ENCODE measurements at places on chromosomes 6 and 20. TPM values are rescaled to one million over a fixed set of nuclear protein-coding genes. Genes with fewer than 3 reads are reported as not detected.

Gene GCNT2
- 38.1 TPM for total RNA-seq

Gene FAM217A
- not detected for total RNA-seq

Gene SMIM26
- total RNA-seq, result 47.4 TPM

Gene CD40
- 206 TPM for total RNA-seq

Gene OOEP
- total RNA-seq, result 0.97 TPM

Gene PSORS1C1
- not detected for total RNA-seq

Gene FAM110A
- 18.4 TPM for total RNA-seq

Gene CAGE1
- 0.32 TPM for total RNA-seq

Gene LY6G5C
- total RNA-seq, result 2.1 TPM

Gene MICB
- 24.2 TPM for total RNA-seq

Gene TFAP2D
- total RNA-seq, result not detected

Gene RREB1
- total RNA-seq, result 62.5 TPM

Gene GPX5
- not detected for total RNA-seq

Gene LPA
- not detected for total RNA-seq

Gene NR2E1
- total RNA-seq, result not detected

Gene TRIM31
- total RNA-seq, result not detected

Gene PIGU
- total RNA-seq, result 19.3 TPM

Gene NKX2-4
- not detected for total RNA-seq

Gene PSMA7
- total RNA-seq, result 140 TPM

Gene ZBTB24
- total RNA-seq, result 32.9 TPM

Gene MTG2
- 48.4 TPM for total RNA-seq

Gene ZKSCAN3
- 11.0 TPM for total RNA-seq

Gene TEAD3
- total RNA-seq, result 0.17 TPM

Gene DLL1
- total RNA-seq, result 4.5 TPM

Gene SLPI
- total RNA-seq, result not detected

Gene HLA-DQA1
- total RNA-seq, result 463 TPM

Gene C20orf202
- not detected for total RNA-seq

Gene ZNF292
- 84.1 TPM for total RNA-seq

Gene COL21A1
- total RNA-seq, result not detected

Gene PACSIN1
- 0.20 TPM for total RNA-seq

Gene POU5F1
- total RNA-seq, result 0.83 TPM

Gene HLA-DOA
- total RNA-seq, result 209 TPM

Gene EYA2
- 1.8 TPM for total RNA-seq

Gene VSTM2L
- not detected for total RNA-seq

Gene TPBG
- not detected for total RNA-seq

Gene KIF13A
- 23.4 TPM for total RNA-seq

Gene GSTA2
- not detected for total RNA-seq

Gene MDFI
- not detected for total RNA-seq

Gene DAAM2
- total RNA-seq, result not detected

Gene ULBP1
- 0.12 TPM for total RNA-seq

Gene MOG
- not detected for total RNA-seq

Gene MYB
- total RNA-seq, result 1.4 TPM

Gene STXBP5
- 24.1 TPM for total RNA-seq

Gene ENPP1
- total RNA-seq, result 0.42 TPM

Gene FRK
- 0.07 TPM for total RNA-seq

Gene TMEM74B
- 0.73 TPM for total RNA-seq

Gene GGTLC1
- total RNA-seq, result not detected

Gene WFDC5
- not detected for total RNA-seq

Gene GNAS-AS1
- 1.5 TPM for total RNA-seq

Gene TREM1
- total RNA-seq, result not detected

Gene INSM1
- not detected for total RNA-seq

Gene PTGIS
- not detected for total RNA-seq

Gene C6orf15
- total RNA-seq, result not detected

Gene KIFC1
- 0.70 TPM for total RNA-seq

Gene NFS1
- total RNA-seq, result 29.0 TPM

Gene BCAS1
- total RNA-seq, result 1.0 TPM

Gene ADGRB3
- total RNA-seq, result not detected

Measured in B cell (primary cell).